Effector memory CD8-positive, alpha-beta T cell (primary cell): ENCODE measurements at places on chromosomes 12 and 14.

- DNase-seq, result no peak
Observed at GRCh38 chr12:45327823-45328383, 112.0 kb downstream of the ANO6 start.

GRCh38 chr12:104651811-104652210 is 195.1 kb downstream of the CHST11 start:
- no peak for DNase-seq

DNA sequence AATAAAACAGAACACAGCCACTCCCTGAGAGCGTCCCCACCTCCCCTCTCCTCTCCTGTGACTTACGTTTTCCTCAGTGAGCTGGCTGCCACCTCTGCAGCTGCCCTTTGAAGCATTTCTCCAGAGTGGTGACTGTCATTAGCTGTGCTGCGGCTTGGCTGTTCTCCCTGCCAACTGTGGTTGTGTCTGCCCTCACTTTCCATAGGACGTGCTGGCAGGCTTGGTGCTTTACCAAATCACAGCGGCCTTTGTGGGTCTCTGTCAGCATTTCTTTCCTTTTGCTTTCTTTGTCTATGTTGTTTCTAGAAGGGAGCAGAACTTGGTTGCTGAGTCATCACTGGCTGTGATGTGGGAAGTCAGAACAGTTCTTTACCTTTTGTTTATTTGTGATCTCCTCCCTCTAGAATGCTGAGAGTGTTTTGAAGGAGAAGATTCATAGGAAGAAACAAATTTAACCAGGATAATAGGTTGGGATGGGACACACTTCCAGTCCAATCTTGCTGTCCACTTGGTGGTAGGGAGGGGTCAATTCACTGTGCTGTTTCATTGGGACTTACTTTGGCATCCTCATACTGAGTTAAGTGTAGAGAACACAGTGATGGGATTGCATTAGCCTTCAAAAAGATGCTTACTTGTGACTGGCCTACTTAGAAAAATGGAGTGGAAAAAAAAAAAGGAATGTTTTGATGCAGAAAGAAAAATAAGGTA is 88.2 kb downstream of the TMX1 start:
- DNase-seq, result no peak

- DNase-seq, result no peak
Observed at GRCh38 chr12:107983756-107984472, 145.2 kb upstream of the WSCD2 start.

DNA sequence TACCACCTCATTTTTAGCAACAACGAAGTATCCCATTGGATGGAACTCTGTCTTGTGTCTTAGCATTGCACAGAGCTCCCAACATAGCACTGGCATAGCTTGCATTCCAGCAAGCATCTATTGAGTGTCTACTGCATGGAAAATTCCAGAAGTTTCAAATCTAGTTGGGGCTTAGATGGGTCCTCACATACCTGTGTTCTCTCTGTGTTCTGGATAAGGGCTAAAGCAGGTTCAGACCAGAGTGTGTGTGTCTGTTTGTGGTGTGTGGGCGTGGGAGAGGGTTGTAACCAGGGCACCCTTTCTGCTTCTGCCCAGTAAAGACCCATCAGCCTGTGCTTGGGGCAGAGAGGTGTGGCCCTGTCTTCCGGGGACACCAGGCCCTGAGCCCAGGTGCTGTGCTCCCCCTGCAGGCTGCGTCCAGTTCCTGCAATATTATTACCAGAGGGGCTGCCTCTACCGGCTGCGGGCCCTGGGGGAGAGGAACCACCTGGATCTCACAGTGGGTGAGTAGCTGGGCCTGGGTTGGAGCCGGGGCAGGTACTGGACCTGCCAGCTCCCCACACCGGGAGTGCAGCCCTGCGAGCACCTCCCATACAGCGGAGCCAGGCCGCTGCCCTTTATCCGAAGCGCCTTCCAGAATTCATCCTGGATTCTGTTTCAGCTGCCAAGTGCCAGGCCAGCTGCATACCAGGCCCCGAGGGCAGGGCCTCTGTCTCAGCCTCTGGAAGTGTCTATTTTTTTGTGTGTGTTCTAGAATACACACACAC is 20.3 kb downstream of the RHOF start:
- peak; percentile 76 for DNase-seq

GRCh38 chr12:44846826-44847225 is 29.3 kb downstream of the NELL2 start:
- DNase-seq, result no peak

DNA sequence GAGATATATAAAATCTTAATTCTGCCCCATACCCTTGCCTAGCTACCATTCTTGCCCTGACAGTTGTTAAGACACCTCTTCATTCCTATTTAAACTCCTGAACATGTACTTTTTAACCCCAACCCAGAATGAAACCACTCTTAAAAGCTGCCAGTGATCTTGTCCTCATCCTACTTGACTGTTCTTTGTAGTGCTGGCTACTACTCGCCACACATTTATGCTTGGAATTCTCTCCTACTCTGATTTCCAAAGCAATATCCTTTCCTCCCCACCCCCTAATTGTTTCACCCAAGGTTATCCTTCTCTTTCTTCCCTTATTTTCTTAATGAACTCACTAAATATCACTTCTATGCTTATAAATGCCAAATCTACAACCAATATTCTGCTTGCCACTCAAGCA is 4.1 kb downstream of the NFYB start:
- DNase-seq, result no peak

GRCh38 chr14:56630707-56631106 is 51.1 kb downstream of the TMEM260 start:
- DNase-seq, result no peak

DNA sequence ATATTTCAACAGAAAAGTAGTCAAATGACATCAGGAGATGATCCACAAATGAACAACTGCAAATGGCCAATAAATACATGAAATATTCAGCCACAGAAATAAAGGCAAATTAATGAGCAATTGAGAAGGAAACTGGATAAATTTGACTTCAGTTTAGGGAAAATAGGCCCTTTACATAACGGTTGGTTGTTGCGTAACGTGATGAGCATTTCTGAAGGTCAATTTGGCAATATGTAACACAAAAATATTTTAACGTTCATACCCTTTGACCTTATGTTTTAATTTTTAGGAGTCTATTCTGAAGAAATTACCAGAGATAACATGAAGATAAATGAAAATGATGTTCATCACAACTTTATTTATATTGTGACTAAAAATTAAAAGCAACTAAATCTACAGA is 14.7 kb upstream of the MSRB3 start:
- DNase-seq, result no peak

DNA sequence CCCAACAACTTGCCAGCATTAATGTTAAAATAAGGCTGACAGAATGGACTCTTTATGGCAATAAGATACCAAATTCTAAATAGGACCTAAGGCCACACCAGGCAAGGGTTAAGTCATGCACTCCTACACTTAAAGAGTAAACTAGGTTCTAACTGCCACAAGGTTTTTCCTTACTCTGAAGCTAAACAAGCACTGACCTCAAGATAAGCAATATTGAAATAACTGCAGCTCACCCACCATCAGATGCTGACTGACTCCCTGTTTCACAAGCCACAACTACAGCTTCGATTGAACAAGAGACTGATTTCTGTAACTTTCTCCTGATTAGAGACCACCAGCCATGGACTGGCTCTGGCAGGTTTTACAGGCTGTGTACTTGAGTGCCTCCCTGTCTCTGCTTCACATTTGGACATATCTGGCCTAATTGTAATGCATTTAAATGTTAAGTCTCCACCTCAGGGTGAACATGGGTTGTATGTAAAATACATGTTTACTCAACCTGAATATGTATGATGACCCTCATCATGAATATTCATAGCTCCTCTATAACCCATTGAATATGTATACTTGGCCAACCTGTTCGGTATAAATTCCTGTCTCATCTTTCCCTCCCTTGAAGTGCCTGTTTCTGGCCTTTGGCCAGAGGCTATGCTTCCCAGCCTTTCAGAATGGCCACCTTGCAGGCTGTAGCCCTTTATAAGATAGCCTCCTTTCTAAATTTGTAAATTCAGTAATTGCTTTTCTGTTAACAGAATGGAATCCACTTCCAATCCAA is 70.5 kb upstream of the DAAM1 start:
- DNase-seq, result no peak
